ENCODE measurements at places on chromosomes 16 and 17.

DNA sequence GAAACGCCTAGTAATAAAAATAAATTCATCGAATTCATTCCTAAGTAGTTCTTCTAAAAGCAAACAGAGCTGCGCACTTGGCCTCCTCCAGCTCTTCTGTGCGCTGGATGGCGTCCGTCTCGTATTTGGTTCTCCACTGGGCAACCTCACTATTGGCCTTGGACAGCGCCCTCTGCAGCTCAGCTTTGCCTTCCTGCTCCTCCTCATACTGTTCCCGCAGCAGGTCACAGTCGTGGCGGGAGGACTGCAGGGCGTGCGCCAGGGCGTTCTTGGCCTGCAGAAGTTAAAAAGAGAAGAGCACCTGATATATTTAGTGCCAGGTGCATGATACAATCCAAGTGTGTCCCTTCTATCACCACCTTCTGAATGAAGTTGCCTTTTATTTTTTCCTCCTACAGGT lies 21.8 kb downstream of the MYH3 start:
- DNase-seq, result no peak

DNA sequence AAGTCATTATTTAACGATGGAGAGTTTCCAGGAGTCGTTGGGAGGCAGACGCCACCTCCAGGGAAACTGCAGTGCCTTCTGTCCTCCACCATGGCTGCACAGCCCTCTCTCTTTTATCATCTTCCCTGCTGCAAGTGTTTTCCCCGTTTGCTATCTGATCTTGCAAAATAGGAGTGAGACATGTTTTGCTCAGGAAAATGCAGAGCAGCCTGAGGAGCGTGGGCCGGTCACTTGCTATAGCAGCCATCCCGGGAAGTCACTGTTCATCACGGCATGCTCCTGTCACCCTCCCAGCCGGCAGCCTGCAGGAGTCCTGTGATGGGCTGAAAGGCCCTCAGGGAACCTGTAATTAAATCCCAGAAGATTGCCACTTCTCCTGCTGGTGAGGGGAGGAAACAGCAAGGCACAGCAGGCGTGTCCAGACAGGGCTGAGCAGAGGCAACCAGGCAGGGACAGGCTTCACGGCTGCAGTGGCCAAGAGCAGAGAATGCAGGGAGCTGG lies 143.1 kb downstream of the GSG1L start:
- no peak for DNase-seq

DNA sequence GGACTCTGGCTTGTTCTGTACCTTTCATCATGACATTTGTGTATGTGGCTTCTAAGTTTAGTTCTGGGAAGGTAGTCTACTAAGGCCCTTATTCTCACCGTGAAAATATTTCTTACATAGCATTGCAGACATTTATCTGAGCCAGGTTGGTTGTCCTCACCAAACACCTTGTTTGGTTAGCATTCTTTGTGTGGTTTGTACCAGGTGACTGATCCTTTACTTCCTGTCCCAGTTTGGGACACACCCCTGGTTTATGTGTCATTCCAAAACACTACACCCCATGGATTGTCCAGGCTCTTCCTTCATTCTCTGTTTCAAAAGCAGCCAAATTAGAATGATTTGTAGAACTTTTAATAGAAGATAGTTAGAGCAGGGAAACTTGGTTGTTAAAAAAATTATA lies 23.2 kb upstream of the DUSP14 start:
- no peak for DNase-seq

GRCh38 chr17:59811209-59811608 lies 81.5 kb downstream of the TUBD1 start:
- DNase-seq, result no peak

- no peak for DNase-seq
These were observed 152.6 kb downstream of the CMIP start for GRCh38 chr16:81597079-81597658.

DNA sequence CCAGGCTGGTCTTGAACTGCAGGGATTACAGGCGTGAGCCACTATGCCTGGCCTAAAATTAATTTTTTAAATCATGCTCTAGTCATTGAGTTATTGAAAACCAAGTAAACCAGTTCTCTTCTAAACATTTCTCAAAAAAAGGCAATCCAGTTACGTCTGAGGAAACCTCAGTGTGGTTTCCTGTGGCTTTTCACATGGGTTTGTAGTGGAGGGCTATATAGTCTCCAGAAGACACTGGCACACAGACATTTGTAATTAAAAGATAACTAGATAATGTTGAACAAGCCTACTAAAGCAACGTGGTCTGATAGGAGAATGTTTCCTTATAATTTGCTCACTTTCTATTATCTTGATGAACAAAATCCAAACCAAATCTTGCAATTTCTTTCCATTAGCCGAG lies 5.2 kb upstream of the TOB1 start:
- DNase-seq, result peak; percentile 20

DNA sequence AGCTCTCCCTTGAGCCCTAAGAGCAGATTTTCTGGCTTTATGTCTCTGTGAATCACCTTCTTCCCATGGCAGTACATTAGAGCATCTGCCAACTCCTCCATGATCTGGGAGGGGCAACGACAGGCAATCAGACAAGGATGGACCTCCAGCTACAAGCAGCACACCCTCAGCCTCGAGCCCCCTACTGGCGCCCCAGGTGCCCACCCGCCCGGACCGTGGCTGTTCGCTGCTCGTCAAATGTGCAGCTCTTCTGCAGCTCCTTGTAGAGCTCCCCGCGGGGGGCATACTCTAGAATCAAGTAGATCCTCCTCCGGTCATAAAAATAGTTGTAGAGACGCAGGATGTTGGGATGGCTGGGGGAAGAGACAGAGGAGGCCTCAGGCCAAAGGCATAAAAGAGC lies 3.8 kb downstream of the AURKB start:
- DNase-seq, result no peak

GRCh38 chr16:62194828-62195227 lies 158.6 kb upstream of the CDH8 start:
- DNase-seq, result no peak

- no peak for DNase-seq
These were observed 15.6 kb downstream of the MAP2K3 start for GRCh38 chr17:21299981-21300600.

- no peak for DNase-seq
These were observed 17.6 kb upstream of the SP2 start for GRCh38 chr17:47878203-47879027.

DNA sequence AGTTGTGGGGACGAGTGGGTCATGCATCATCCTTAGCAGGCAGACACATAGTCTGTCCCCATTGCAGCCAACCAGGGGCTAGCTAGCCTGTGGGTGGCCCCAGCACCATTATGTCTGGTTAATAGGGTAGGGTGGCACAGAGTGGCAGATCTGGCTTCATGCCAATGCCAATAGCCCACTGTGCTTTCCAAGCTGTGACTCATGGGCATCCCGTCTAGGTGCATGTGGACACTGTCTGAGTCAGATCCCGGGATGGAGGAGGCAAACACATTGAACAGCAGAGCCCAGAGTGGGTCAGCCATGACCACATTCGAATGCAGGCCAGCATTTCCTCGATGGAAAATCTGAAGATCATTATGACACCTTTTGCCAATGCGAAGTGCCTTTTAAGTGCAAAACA lies 2.5 kb downstream of the HS3ST2 start:
- no peak for DNase-seq

GRCh38 chr16:89545831-89546574 lies 14.5 kb upstream of the RPL13 start:
- no peak for DNase-seq

GRCh38 chr17:1493291-1493980 lies 950 bp upstream of the MYO1C start:
- no peak for DNase-seq

- DNase-seq, result peak; percentile 70
These were observed 54.5 kb downstream of the NKD1 start for GRCh38 chr16:50602531-50603205.

Measured in T-cell (primary cell).